GF-D8 (cell line): ENCODE measurements at places on chromosomes 4 and X.

- DNase-seq, result no peak
Measured at GRCh38 chrX:108072746-108073145, 18.6 kb downstream of the PSMD10 start.

- no peak for DNase-seq
Measured at GRCh38 chr4:19577097-19577496, 674.6 kb upstream of the SLIT2 start.

DNA sequence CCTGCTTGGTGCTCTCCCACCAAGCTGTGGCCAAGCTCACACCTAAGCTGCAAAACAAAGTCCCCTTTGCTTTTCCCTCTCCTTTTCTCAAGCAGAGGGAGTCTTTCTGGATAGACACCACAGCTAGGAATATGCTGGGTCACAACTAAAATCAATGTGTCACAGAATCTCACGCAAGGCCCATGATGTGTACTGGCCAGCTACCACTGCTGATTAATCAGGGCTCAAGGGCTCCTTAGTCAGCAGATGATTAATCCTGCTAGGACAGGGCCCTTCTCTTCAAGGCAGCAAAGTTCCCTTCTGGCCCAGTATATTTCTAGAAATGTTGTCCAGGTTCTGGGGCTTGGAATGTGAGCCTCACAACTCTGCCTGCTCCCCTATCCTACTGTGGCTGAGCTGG lies 32.0 kb upstream of the TENT5D start:
- DNase-seq, result no peak

DNA sequence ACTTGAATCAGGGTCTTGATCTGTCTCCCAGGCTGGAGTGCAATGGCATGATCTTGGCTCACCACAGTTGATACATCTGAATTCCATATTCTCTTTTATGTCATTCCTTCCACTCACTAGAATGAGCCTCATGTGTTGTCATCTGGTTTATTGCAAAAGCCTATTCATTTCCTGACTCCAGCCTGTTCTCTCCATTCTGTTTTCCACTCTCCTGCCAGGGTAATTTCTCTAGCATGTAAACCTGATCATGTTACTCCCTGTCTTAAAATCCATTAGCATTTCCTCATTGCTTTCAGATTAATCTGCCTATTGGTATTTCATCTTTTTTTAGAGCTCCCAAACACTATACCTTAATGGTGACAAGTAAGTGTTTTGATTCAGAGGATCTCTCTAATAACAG lies 4.3 kb upstream of the DDX60L start:
- peak; percentile 2 for DNase-seq

DNA sequence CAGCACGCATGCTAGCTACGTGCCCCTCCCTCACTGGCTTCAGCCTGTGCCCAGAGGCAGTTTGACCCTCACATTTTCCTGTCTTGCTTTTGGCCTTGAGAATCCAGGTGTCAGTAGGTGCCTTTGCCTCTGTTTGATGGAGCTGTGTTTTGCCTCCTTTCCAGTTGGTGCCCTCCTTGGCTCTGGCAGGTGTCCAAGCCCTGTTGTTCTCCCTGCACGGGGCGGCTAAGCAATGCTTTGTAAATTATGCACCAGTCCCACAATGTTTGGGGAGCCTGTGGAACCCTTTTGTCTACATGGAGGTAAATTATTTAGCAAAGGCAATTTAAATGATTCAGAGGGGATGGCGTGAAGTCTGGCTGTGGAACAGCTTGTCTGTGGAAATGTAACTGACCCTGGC lies 202.9 kb upstream of the BOD1L1 start:
- DNase-seq, result no peak

DNA sequence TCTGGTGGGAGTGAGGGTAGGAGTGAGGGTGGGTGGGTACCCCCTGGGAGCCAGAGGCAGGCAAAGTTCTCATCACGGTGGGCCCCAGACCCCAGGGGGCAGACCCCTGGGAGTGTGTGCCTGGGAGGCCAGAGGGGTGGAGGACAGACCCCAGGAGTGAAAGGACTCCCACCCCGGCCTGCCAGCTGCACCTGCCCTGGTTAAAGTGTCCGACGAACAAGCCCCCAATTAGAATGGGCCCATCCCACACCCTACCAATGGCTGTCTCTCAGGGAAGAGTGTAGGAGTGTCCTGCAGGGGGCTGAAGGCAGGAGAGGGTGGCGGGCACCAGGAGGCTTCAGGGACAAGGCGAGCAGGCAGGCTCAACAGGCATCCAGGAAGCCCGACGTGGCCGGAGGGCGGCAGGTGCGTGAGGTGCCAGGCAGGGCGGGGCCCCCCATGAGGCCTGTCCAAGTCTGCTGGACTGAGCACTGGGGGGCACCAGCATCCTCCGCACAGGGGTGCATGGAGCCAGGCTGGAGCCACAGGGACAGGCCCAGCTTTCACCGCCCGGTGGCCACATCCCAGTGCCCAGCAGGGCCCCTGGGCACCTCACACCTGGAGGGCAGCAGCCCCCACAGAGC lies 8.7 kb downstream of the PDE6B start:
- no peak for DNase-seq

DNA sequence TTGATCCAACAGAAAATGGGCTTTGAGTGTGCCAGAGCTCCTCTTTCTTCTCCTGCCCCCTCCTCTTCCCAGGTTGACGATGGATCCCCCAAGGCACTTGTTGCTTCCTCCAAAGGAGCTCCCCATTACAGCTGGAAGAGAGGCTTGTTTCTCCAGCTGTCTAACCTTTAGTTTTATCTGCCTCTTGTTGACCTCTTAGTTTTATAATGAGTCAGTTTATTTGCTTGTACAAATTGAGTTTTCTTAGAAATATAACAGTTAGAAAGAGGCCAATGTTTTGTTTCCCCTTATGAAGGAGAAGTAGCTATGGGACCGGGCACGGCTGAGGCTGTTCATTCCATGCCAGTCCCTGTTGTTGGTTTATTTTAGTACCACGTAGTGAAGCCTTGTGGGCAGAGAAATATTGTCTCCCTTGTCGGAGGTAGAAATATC lies 158.2 kb downstream of the SPRY1 start:
- no peak for DNase-seq

- DNase-seq, result no peak
Measured at GRCh38 chrX:136211766-136212556, 39.2 kb downstream of the MAP7D3 start.

- no peak for DNase-seq
Measured at GRCh38 chr4:71009086-71009485, 15.6 kb downstream of the DCK start.

- DNase-seq, result no peak
Measured at GRCh38 chr4:8404791-8405515, 35.6 kb downstream of the ACOX3 start.

GRCh38 chrX:108097380-108097779 lies 5.8 kb downstream of the ATG4A start:
- DNase-seq, result no peak

DNA sequence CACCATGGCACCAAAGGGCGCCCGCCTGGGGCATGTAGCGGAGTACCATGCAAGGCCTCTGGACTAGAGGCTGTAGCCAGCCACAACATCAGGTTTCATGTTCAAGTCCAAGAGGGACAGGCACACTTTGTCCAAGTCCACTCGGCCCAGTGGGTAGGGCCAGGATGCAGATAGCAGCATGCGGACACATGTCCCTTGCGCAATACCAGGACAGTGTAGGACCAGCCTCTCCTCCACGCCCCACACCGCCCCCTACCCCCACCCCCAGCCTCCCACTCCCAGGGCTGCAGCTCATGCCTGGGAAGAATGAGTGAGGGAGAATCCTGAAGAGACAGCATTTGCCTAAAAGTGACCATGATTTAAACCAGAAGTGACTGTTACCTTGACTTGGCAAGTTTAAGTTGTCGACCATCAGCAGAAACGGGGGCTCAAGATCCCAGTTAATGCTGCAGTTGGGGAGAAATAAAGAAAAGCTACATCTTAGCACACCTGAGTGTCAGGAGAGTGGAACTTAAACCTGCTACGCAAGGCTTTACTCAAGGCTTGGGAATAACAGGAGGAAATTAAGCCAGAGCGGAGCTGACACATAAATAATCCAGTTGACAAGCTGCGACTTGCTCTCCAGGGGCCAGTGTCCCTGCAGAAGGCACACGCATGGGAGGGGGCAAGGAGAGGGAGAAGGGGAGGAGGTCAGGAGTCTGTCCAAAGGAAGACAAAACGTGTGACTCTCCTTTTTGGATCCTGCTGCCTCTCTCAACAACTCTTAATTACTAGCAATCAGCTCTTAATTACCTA lies 221.7 kb downstream of the BCOR start:
- DNase-seq, result no peak

- DNase-seq, result no peak
Measured at GRCh38 chr4:73870768-73871167, 1.6 kb downstream of the CXCL1 start.

GRCh38 chr4:90621080-90621479 lies 493.9 kb downstream of the CCSER1 start:
- no peak for DNase-seq

- DNase-seq, result peak; percentile 8
Measured at GRCh38 chrX:357693-358471, 28.8 kb downstream of the PPP2R3B start.

DNA sequence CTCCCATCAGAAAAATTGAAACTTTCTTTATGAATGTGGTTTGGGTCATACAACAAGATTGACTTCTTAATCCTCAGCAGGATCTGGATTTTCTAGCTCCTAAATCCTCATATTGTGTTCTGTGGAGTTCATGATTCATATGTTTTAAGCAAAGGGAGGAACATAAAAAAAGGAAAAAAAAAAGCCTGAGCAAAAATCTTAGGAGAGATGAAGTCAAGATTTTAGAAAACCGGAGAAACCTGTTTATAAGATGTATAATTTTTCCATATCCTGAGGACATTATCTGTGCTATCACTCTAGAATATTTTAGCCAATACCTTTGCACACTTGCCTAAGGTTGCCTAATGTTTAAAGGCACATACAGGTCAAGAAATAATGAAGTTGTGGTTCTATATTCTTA lies 7.0 kb upstream of the EREG start:
- no peak for DNase-seq

DNA sequence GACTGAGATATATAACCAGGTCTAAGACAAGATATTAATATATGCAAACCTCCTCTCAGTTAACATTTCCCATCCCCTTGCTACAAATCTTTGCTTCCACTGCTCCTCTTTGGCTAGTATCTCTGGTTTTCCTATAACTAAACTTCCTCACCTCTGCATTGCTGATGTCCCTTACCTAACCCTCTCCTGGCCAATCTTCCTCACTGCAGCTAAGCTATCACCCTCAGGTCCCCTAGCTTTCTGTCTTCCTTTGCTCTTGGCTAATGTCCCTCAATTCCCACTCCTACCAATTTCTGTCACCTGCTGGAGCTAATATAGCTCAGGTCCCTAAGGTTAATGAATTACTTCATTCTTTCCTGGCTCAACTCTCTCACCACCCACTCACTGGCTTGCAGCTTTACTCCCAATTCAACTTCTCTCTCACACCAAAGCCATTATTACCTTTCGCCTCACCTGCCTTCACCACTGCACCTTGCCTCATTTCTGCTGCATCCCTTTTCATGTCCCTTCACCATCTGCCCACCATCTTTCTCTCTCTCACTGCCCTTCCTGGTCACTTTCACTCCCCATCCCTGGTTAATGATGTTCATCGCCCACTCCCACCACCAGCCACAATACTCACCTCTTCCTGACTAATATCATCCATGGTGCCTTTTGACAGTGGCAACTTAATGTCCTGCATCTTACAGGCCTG lies 26.7 kb downstream of the SMC1A start:
- no peak for DNase-seq

DNA sequence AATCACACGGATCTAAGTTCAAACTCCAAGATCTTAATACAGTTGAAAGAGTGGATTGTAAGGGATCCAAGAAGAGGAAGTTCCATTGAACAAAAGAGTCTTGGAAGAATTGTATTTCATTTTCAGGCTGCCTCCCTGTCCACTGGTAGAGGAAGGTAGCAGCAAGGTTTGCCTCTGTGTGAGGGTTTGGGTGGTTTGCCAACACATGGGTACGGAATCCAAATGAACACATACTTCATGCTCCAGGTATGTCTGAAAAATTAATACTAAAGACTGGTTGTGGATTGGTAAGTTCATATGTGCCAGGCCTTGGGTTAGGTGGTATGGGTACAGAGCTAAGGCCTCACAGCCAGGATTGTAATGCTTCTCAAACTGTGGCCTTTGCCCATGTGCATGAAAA lies 523.6 kb upstream of the BOD1L1 start:
- DNase-seq, result no peak

- DNase-seq, result no peak
Measured at GRCh38 chr4:169626331-169627282, 6.2 kb downstream of the CLCN3 start.

DNA sequence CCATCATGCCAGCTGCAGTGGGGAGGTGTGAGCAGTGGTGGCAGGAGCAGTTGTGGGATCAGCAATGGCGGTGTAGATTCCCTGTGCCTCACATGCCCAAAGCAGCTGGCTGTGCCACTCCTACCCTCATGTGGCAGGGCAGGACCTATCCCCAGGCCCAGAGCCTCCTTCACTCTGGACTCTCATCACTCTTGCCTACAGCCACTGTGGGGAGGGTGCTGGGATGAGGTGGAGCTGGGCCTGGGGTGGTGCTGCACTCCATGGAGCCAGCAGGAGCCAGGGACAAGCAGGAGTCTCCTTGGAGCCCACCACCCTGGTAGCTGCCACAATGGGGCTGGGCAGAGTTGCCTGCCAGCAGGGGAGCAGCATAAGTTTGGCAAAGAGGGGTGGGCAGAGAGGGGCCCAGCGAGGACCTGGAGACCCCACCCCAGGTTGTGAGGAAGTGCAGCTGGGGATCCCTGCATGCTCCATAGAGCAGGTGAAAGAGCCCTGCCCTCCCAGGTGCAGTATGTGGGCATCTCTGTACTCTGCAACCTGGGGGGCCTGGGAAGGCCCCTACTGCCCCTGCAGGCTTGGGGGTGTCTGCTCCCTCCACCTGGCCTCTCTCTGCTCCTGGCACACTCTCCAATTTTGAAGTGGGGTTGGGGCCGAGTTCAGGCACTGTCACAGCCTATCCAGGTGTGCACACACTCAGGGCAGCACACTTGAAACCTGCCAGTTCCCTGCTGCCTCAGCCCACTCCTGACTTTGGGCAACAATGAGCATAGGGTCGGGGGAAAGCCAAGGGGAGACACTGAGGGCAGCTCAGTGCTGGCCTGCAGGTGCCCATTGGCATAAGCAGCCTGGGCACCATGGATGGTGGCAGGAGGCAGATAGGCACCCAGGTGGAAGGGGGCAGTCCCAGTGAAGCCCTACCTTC lies 74.0 kb upstream of the INTU start:
- no peak for DNase-seq

- DNase-seq, result no peak
Measured at GRCh38 chr4:152848508-152848907, 68.8 kb downstream of the ARFIP1 start.
